Foreskin keratinocyte (primary cell): ENCODE measurements at places on chromosomes 3 and 15. TPM values are rescaled to one million over a fixed set of nuclear protein-coding genes. Genes with fewer than 3 reads are reported as not detected.

The GOLGA8T gene
- polyA plus RNA-seq = not detected in 2 replicates

The CLRN1 gene
- polyA plus RNA-seq = not detected in 2 replicates

The OIP5 gene
- 13.1 and 15.7 TPM in 2 replicates for polyA plus RNA-seq

The NR1I2 gene
- polyA plus RNA-seq = not detected in 2 replicates

The DPPA4 gene
- not detected in 2 replicates for polyA plus RNA-seq

The ACY1 gene
- 62.5 and 73.2 TPM in 2 replicates for polyA plus RNA-seq

The EXD1 gene
- polyA plus RNA-seq = 0.02 TPM in 1 of 2 replicates, not detected in the other

The SHC4 gene
- 0.11 and 0.17 TPM in 2 replicates for polyA plus RNA-seq

The GRIP2 gene
- polyA plus RNA-seq = 0.47 and 0.57 TPM in 2 replicates

The RLBP1 gene
- not detected in 2 replicates for polyA plus RNA-seq

The TMEM207 gene
- not detected in 2 replicates for polyA plus RNA-seq

GRCh38 chr3:124107104-124107890, 115.4 kb upstream of the ROPN1 start:
- no peak for DNase-seq

DNA sequence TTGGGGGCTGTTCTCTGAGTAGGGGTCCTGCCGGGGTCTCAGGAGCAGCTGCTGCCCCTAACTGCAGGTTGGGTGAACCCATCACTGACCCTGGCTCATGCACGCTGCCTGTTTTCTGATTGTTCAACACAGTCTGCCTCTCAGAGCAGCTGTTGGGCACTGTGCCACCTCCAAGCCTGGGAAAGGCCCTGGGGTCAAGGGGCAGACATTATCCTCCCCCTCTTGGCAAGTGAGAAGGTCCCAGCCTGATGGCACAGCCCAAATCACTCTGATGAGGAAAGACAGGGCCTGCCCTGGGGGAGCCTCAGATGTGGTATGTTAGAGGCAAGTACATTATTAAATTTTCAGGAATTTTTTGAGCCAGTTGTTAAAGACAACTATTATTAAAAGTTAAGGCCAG, 14.1 kb upstream of the GNAT1 start:
- DNase-seq = no peak

GRCh38 chr3:184761075-184761841, 49.4 kb upstream of the MAGEF1 start:
- DNase-seq = peak; percentile 28

GRCh38 chr3:185502987-185503386, 4.2 kb upstream of the TMEM41A start:
- no peak for DNase-seq

DNA sequence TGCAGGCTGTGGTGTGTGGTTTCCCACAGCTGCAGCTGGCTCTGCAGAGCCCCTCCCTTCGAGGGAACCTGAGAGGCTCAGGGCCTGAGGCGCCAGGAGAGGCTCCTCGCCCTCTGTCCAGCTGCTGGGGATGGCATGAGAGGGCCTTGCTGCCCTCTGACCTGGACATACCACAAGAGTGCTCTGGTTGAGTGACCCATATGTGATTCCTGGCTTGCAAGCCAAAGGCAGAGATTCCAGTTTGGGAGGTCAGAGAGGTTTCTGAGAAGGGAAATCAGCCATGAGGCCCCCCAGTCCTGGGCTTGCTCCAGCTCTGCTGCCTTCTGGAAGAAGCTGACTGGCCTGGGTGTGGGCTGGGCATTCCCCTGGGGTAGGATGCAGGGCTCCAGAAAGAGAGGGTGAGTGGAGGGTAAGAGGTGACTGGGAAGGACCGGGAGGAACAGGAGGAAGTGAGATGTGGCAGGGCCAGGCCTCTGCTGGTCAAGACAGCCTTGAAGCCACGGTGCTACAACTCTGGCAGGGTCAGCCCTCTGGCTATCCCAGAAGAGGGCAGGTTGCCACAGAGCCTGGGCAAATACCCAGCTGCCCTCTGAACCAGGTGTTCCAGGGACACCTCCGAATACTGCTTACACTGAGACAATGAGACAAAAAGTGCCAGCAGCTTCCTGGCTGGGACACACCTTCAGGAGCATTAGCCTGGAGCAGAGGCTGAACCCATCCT, 16.0 kb upstream of the SRP14 start:
- DNase-seq = no peak

- DNase-seq = no peak
These were observed 36.2 kb downstream of the RASGRF1 start for GRCh38 chr15:79054350-79054749.

DNA sequence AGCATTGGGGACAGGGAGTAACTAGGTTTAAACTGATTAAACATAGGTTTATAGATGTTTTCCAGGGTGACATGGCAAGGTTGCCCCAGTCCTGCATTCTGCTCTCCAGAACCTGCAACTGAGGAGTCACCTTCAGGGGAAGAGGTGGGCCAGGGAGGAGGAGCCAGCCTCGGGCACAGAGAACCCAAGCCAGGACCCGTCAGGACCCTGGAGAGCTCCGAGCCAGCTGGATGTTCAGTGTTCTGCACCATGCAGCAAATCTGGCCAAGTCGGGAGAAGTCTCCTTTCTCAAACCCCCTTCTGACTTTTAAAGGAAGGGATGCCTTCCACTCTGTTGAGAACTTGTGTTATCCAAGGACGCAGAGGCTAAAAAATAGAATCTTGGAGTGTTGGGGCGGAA, 62.1 kb upstream of the SLC6A11 start:
- DNase-seq = no peak

DNA sequence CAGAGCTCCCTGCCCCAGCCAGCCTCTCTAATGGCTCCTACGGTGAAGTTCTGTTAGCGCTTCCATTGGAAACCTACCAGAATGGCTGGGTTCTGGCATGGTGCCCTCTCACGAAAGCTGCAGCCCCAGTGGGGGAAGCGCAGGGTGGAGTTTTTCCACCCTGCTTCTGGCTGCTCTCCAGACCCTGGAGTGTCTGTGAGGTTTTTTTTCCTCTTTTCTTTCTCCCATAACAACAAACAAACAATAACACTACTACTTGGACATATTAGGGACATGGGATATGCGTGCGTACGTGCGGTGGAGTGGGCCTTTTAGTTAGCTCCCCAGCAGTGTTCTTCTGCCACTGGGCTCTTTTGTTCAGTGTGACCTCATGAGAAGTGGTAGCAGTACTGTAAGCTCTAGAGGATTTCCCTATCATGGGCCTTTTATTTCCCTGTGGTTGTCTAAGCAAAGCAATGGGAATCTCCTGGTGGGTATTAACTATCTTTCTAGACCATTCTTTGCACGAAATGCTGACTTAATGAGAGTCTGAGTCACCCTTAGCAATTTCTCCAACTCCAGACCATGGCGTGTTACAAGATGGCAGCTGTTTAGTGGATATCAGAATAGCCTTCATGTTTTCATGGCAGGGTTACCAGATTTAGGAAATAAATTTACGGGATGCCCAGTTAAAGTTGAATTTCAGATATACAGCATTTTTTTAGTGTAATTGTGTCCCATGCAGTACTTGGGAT, 161.9 kb downstream of the FNDC3B start:
- peak; percentile 77 for DNase-seq

GRCh38 chr3:8385848-8386620, 115.6 kb upstream of the LMCD1 start:
- DNase-seq = peak; percentile 24

DNA sequence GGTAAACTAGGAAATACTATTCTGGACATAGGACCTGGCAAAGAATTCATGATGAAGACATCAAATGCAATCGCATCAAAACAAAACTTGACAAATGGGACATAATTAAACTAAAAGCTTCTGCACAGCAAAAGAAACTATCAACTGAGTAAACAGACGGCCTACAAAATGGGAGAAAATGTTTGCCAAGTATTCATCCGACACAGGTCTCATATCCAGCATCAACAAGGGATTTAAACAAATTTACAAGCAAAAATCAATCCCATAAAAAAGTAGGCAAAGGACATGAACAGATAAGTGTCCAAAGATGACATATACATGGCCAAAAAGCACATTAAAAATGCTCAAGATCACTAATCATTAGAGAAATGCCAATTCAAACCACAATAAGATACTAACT, 1088.9 kb downstream of the NAALADL2 start:
- DNase-seq = no peak

- no peak for DNase-seq
These were observed 5.6 kb upstream of the NUP210 start for GRCh38 chr3:13425689-13426088.

DNA sequence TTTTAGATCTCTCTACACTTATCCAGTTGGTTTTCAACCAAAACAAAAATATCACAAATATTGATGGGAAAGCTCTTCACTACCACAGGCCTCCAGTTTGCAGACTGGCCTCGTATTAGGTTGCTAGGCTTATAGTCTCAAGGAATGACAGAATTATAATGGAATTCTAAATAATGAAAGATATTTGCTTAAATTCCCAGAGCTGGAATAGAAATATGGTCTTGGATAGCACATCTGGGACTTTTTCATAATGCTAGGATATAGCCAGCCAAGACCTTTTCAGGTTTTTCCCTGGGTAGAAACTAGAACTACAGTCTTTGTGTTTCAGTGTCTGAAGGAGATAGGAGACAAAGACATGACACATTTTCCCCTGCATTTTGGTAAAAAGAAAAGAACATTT, 121.9 kb upstream of the STAC start:
- DNase-seq = no peak

DNA sequence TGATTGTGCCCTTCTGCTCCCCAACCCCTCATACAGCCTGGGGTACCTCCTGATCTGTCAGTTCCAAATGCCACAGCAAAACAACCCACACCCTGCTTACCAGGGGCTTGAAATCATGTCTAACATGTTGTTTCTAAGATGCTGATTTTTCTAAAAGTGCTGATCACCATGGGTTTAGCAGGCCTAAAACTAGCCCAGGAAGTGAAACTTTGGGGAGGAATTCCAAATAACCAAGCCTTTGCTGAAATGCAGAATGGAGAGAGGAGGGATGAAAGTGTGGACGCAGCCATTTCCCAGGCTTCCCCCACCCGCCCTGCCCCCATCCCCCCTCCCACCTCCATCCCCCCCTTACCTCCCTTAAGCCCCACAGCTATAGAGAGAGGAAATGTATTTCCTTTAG, 2.0 kb upstream of the HRH1 start:
- no peak for DNase-seq

- no peak for DNase-seq
These were observed 82.7 kb upstream of the MBNL1 start for GRCh38 chr3:152185891-152186630.

DNA sequence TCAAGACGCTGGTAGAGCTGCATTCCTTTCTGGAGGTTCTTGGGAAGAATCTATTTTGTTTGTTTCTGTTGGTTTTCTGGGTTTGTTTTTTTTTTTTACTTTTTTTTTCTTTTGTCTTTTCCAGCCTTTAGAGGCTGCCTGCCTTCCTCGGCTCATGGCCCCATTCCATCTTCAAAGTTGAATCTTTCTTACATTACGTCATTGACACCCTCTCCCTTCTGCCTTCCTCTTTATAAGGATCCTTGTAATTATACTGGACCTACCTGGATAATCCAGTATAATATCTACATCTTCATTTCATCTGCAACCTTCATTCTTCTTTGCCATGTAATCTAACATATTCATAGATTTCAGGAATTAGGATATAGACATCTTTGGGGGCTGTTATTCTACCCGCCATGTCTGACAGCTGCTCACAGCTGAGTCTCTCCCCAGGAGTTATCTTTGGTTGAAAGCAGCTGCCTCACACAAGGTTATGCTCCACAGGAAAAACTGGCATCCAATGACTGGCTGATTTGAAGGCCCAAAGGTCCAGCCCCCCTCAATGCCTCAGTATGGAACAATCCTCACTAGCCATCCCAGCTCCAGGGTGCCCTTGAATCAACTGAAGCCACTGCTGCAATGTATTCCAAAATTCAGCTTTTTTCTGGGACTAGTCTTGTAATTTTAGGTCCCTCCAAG, 38.4 kb upstream of the THBS1 start:
- DNase-seq = no peak

DNA sequence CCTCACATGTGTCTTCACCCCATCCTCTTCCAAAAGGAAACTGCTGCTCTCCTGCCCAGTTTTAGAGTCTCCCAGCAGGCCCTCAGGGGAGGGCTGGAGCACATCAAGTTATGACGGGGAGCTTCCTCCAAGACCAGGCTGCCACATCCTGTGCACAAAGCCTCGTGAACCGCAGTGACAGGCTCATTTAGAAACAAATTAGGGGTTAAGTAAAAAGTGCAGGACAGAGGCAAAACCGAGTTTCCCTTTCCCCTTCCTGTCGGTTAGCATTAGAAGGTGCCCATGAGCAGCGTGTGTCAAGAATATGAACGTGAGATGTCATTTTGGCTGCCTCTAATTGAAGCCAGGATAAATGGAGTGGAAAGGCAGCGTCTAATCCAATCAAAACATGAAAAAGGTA, 199.7 kb downstream of the ARRDC4 start:
- no peak for DNase-seq

DNA sequence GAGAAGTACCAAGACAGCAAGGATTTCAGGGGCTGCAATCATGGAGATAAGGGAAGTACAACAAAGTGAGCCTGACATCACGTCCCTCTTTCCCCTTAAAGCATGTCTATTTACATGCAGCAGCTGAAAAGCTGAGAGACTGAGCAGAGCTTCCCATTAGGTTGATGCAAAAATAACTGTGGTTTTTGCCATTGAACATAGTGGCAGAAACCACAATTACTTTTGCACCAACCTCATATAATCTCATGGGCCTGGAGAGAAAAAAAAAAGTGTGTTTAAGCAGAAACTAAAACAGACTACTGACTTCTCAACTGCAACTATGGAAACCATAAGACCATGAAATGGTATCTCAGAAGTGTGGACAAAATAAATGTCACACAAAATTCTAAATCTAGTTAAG, 48.3 kb downstream of the CCDC12 start:
- no peak for DNase-seq

DNA sequence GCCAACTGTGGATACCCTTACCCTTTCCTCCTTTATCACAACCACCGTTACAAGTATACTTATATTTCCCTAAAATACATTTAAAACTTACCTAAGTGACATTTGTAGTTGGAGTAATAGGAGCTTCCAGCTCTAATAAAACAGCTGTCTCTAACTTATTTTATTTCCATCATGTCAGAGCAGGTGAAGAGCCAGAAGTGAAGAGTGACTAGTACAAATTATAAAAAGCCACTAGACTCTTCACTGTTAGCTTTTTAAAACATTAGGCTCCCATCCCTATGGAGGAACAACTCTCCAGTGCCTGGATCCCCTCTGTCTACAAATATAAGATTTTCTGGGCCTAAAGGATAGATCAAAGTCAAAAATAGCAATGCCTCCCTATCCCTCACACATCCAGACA, 102.3 kb downstream of the MME start:
- DNase-seq = no peak

- DNase-seq = no peak
These were observed 4.3 kb downstream of the GOLIM4 start for GRCh38 chr3:168091302-168091858.

DNA sequence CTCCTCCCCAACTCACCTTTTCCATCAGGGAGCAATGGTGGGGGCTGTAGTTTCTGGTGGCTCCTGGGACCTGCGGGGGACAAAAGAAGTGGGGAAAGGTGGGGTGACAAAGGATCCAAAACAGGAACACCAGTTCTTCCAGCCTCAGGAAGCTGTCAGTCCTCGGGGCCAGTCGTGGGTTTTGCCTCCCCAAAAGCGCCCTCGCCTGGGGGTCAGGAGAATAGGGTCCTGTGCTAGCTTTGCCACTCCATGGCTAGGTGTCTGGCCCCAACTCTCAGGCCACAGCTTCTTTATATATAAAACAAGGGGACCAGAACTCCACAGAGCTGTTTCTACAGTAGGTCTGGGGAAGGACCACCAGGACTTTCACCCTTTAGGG, 4.0 kb downstream of the CCDC9B start:
- DNase-seq = no peak
